ENCODE measurements at places on chromosomes 2 and 18.

DNA sequence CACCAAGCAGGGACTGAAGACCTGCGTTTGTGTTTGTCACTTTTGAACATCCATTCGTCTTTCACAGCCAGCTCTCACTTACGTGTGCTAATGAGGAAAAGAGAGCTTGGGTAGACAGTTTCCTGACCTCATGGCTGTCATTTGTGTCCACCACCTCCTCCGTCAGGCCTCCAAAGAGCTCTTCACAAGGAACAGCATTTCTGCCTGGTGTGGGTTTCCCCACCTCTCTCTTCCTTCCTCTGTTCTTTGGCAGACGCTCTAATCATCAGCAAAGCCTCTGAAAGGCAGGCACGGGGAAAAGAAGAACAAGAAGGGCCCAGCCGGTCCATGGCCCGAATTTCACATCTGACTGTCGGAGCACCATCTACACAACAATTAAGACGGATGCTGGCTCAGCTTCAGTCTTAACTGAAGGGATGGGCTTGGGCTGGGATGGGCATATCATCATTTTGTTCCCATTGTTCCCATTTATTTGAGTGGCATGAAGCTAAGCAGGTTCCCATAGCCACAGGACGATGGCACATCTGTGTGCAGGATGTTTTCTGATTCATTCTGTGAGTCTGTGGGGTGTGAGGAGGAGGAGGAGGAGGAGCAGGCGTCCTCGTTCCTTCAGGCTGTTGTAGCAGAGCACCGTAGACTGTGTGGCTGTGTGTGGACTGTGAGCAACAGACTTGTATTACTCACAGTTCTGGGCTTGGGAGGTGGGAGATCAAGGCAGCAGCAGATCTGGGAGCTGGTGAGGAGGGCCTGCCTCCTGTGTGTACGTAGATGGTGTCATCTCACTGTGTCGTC lies 66.4 kb downstream of the TSHZ1 start:
- DNase-seq, result peak; percentile 25

DNA sequence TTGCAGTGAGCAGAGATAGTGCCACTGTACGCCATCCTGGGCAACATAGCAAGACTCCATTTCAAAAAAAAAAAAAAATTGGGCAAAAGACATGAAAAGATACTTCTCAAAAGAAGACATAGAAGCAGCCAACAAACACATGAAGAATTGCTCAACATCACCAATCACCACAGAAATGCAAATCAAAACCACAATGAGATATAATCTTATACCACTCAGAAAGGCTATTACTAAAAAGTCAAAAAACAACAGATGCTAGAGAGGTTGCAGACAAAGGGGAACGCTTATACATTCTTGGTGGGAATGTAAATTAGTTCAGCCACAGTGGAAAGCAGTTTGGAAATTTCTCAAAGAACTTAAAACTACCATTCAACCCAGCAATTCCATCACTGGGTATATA lies 43.1 kb upstream of the CHAC2 start:
- DNase-seq, result peak; percentile 63

DNA sequence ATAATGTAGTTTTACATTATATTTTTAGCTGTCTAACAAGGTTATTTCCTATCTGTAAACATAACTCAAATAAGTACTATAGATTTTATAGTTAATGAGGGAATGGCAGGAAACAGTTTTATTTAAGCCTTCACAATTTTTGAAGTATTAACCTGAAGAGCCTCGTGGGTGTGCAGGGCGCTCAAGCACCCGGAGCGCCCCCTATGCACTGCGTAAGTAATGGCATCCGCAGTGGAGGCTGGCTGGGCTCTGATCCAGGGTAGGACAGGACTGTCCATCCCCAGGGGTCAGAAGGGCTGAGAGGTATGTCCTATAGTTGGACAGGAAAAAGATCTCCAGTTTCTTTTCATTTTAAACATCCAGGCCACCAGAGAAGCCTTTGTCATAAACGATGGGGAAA lies 8.2 kb upstream of the GBX2 start:
- DNase-seq, result peak; percentile 61

- DNase-seq, result no peak
These were observed 844 bp upstream of the MPV17 start for GRCh38 chr2:27323596-27324285.

DNA sequence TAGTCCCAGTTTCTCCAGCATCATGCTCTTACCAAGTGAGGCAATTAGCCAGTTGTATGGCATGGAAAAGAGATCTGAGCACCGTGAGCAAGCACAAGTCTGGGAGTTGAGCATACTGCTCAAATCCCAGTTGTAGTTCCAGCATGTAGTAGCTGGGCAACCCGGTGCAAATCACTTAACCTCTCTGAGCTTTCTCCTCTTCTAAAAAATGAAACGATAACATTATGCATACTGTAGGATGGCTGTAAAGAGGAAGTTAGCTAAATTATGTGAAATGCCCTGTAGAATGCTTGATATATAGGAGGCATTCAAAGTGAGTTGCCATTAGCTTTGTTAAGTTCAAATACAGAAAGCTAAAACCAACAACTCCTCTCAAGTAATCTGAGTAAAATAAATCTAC lies 164.0 kb upstream of the ZEB2 start:
- DNase-seq, result peak; percentile 40

DNA sequence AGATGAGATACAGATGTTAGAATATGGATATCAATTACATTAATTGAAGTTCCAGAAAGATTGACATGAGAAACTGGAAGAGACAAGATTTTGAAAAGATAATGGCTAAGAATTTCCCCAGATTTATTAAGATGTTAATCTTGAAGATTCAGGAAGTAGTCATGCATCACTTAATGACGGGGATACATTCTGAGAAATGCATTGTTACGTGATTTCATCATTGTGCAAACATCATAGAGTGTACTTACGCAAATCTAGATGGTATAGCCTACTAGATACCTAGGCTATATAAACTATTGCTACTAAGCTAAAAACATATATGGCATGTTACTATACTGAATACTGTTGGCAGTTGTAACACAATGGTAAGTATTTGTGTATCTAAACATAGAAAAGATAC lies 6.8 kb upstream of the CHMP3 start:
- peak; percentile 39 for DNase-seq

DNA sequence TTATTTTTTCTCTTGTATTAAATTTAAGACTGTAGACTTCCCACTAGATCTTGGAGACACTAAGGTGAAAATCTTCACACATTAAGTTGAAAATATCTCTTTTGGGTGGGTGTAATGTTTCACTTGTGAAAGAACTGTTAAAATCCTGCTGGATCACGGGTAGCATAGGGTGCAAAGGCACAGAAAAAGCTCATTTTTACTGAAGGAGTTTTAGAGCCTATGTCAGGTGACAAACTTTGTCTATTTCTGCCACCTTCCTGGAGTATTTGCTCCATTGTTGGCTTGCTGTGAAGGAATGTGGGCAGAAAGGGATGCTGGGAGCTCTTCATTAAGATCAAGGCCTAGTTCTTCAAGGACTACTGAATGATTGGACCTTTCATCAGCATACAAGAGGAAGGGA lies 119.4 kb downstream of the FMNL2 start:
- no peak for DNase-seq

DNA sequence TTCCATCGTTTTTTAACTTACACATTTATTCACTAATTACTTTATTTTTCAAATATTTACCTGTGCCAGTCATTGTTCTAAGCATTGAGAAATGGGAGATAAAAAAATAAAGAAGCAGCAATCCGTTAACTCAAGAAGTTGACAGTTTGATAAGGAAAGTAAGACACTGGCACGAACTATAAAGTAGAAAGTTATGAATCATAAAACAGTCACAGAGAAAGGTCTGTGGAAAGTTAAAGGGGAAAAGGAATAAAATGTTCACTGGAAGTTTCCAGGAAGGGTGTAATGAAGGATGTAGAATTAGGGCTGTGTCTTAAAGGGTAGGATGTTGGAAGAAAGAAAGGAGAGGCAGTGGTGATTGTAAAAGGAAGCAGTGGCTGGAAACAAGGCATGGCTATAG lies 118.9 kb downstream of the RDH14 start:
- no peak for DNase-seq

DNA sequence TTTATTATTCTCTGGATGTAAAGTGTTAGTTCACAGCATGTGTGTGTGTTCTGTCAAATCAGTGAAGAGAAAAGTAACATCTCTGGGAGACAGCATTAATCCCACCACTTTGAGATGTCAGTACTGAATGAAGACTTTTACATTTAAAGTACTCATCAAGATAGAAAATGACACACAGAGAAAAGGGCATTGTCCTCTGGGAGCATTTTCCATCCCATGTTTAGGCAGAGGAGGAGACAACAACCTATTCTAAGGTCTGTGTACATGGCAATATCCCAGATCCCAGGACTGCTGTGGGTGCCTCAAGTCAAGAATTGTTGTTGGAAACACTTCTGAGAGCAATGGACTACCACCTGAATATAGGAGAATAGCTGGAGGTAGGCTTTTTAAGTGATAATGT lies 201.5 kb downstream of the PPP1R1C start:
- no peak for DNase-seq

Measured in hematopoietic multipotent progenitor cell treated with erythropoietin and hydrocortisone succinate and interleukin-3 and kit ligand, for 4 days (in vitro differentiated cells).